GM10248 (cell line): ENCODE measurements at places on chromosomes 5 and 9.

GRCh38 chr9:97853844-97854695 lies 1.0 kb downstream of the FOXE1 start:
- no peak for DNase-seq

GRCh38 chr5:111389390-111390082 lies 122.8 kb downstream of the STARD4 start:
- DNase-seq, result no peak

DNA sequence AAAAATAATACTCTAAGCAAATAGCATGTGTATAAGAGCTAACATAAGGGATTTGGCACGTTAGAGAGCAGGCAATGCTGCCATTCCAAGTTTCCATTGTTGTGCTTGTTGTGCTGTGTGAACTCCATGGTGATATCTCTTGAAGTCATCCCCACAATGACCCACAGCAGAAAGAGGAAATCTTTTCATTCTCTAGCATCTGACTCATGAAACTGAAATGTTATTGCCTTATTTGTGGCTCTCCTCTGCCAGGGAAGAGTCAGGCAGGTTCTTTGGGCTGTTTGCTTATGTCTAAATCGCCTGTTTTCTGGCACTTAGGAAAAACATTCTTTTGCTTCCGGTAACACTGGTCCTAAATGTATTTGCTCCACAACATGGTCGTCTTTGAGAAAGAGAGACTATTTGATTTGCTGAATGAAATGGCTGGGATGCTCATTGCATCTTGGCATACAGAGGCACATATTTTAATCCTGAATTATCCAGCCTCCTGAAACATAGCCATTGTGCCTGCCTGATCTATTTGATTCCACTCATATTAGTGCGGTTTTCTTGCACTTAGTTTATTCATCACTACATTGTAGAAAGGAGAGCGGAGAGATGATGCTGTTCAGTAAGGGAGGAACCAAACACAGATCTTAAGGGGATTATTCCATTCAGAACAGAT lies 188.8 kb downstream of the CSNK1G3 start:
- no peak for DNase-seq

GRCh38 chr5:72015103-72015548 lies 92.1 kb upstream of the MAP1B start:
- DNase-seq, result no peak

DNA sequence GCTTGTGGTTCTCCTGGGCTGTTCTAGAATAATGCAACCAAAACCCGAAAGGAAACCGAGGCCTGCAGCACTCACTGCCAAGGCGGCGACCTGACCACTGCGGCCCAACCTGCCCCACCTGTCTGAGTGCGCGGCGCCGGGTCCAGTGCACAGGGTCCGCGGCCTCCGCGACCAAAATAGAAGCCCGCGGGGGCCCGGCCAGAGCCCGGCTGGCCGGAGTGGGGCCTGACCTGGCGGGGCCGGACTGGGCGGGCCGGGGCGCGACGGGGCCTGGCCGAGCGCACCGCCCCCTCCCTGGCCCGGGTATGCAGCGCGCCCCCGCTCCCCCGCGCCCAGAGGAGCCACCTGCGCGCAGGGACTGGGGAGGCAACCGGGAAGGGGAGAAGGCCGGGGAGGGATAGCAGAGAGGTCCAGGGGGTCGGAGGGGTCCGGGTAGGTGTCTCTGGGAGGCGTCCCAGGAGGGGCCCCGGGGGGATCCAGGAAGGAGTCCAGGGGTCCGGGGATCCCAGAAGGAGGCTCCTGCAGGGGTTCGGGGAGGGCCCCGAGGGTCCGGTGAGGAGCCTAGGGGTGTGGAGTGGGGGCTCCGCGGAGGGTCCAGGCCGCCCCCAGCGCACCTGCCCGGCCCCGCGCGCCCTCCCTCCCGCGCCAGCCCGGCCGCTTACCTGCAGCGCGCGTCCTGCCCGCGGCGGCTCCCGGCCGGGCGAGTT lies 503 bp downstream of the SEMA4D start:
- peak; percentile 43 for DNase-seq

DNA sequence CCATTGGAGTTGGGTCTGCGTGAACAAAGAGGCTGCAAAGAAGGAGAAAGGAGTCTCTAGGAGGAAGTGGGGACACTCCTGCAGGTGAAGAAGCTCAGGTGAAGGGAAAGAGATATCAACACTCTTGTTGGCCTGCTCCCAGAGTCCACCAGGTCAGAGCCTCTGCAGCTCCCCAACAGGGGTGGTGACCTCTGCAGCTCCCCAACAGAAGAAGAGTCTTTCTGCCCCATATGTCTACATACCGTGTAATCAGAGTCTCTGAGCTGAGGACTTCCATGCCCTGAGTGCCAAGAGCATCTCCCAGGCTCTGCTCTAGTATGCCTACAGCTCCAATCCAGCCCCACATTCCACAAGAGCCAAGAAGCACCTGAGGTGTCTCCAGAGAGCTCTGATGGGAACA lies 67.4 kb upstream of the TRPC7 start:
- no peak for DNase-seq

- DNase-seq, result no peak
Observed at GRCh38 chr9:19788614-19789271, at the start of gene SLC24A2. Gene SLC24A2 (minus strand): TSS chr9:19789037.

DNA sequence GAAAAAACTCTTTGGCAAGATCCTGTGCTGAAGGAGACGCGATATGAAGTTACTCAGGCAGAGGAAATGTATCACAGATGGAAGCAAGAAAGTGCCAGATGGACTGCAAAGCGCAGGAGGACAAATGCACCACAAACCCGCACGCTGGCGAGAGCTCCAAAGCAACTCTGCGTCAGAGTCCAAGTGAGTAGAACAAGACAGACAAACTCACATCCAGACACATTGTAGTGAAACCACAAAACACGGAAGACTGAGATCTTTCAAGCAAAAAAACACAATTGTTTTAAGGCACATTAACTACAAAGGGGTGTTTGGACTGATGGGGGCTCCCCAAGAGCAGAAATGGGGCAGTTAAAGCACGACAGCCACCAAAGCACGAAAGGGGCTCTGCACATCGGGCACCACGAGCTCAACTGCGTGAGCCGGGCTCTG lies 39.2 kb upstream of the NKD2 start:
- DNase-seq, result no peak

- DNase-seq, result no peak
Observed at GRCh38 chr5:10244342-10244944, 5.2 kb downstream of the ATPSCKMT start.

- DNase-seq, result no peak
Observed at GRCh38 chr5:82698026-82698425, 379.2 kb downstream of the TMEM167A start.

DNA sequence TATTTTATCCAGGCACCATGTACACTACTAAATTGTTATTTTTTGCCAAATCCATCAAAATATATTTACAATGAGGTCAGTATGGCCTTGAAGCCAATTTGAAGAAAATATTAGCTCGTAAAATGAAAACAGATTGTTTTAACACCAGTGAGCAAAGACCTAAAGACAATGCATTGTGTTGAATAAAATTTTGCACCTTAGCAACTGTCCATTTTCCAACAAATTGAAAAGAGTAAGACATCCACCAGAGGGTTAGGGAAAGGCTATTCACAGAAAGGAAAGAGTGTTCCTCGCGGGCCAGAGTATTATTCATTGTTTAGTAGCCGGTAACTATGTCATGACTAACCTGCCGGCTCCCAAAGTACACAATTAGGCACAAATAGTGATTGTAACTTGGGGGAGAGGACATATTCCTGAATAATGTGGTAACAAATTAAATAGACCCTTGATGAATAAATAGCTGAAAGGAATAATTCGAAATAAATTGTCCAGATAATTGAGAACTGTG lies 213.3 kb downstream of the DNAH5 start:
- no peak for DNase-seq
